CD4-positive, CD25-positive, alpha-beta regulatory T cell (primary cell): ENCODE measurements at places on chromosomes 4 and X. TPM values are rescaled to one million over a fixed set of nuclear protein-coding genes. Genes with fewer than 3 reads are reported as not detected.

- H3K27ac ChIP-seq, result no peak overlapping the region
- H3K4me3 ChIP-seq, result no peak overlapping the region
- no peaks in the 10 kb centered on the region for H3K36me3 ChIP-seq
Measured at GRCh38 chr4:11976726-11977263, 548.1 kb upstream of the HS3ST1 start.

- H3K36me3 ChIP-seq, result no peaks in the 10 kb centered on the region
- H3K4me1 ChIP-seq, result no peaks in the 10 kb centered on the region
- DNase-seq, result no peak
- H3K27ac ChIP-seq, result no peak overlapping the region
Measured at GRCh38 chr4:25029479-25030276, 1.1 kb downstream of the LGI2 start.

GRCh38 chr4:183471946-183472708, 27.7 kb downstream of the CDKN2AIP start:
- H3K4me3 ChIP-seq, result no peak overlapping the region
- peak; percentile 69 for DNase-seq

CDS1 gene
- 0.22 TPM for total RNA-seq

- no peak for DNase-seq
- H3K36me3 ChIP-seq, result no peaks in the 10 kb centered on the region
- no peaks in the 10 kb centered on the region for H3K4me1 ChIP-seq
- no peak overlapping the region for H3K4me3 ChIP-seq
- H3K27ac ChIP-seq, result no peak overlapping the region
Measured at GRCh38 chrX:19156186-19156585, 33.9 kb upstream of the ADGRG2 start.

- DNase-seq, result no peak
- H3K36me3 ChIP-seq, result no peaks in the 10 kb centered on the region
- H3K27ac ChIP-seq, result no peak overlapping the region
Measured at GRCh38 chr4:3642056-3642630, 109.9 kb upstream of the LRPAP1 start.

DNA sequence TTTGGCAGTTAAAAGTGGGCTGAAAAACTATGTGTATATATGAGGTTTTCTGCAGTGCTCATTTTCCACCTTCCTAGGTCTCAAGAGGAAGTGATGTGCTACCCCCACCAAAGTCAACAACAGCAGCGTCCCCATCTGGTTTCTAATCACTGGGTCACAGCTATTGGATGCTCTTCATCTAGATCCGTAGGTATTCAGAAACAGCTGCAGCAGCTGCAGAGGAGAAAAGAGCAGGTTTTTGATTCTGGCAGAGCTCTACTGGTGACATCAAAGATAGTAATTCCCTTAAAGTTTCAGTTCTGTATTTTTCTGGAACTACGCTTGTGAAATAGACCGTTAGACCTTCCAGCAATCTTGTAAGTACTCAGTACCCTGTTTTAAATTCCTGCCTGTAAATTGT, 5.8 kb upstream of the GUCY2F start:
- DNase-seq, result no peak
- no peaks in the 10 kb centered on the region for H3K36me3 ChIP-seq
- no peaks in the 10 kb centered on the region for H3K4me1 ChIP-seq
- peaks cover 3% of the 10 kb centered on the region for H3K27me3 ChIP-seq

DTHD1 gene
- total RNA-seq, result 3.3 TPM

GRCh38 chr4:64538219-64538618, 129.0 kb upstream of the TECRL start:
- DNase-seq, result no peak
- H3K27me3 ChIP-seq, result no peaks in the 10 kb centered on the region
- no peaks in the 10 kb centered on the region for H3K4me1 ChIP-seq
- H3K27ac ChIP-seq, result no peak overlapping the region

GRCh38 chr4:957581-958313, 15.6 kb downstream of the DGKQ start:
- H3K27ac ChIP-seq, result no peak overlapping the region
- H3K36me3 ChIP-seq, result peaks cover 4% of the 10 kb centered on the region
- H3K4me3 ChIP-seq, result no peak overlapping the region
- no peak for DNase-seq

TRIML2 gene
- total RNA-seq, result not detected

CFP gene
- 13.9 TPM for total RNA-seq
